HS-5 (cell line): ENCODE measurements at places on chromosomes 3 and 15.
A peak's percentile ranks its signal among the peaks of the same experiment; 100 is the strongest.

- no peak for DNase-seq
Observed at GRCh38 chr15:88574655-88575054, 28.2 kb upstream of the DET1 start.

DNA sequence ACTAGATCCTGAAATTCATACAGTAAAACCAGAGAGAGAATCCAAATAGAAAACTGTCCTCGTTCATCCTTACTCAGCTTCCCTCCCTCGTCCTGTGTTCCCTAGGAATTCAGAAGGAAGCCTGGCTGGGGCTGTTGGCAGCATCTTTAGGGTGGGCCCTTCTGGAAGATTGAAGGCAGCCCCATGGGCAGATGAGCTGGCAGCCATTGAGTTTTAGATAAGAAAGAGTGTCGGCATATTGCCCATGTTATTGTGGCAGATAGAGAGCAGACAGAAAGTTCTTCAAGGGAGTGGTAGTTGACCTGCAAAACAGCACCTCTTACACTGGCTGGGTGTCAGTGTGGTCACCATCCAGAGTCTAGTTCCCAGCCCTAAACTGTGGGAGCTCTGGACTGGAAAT, 23.5 kb downstream of the TMOD2 start:
- DNase-seq: no peak

GRCh38 chr15:95972041-95972553, 358.4 kb upstream of the NR2F2 start:
- DNase-seq: no peak

GRCh38 chr15:31396881-31397560, 70.4 kb downstream of the KLF13 start:
- DNase-seq: no peak

DNA sequence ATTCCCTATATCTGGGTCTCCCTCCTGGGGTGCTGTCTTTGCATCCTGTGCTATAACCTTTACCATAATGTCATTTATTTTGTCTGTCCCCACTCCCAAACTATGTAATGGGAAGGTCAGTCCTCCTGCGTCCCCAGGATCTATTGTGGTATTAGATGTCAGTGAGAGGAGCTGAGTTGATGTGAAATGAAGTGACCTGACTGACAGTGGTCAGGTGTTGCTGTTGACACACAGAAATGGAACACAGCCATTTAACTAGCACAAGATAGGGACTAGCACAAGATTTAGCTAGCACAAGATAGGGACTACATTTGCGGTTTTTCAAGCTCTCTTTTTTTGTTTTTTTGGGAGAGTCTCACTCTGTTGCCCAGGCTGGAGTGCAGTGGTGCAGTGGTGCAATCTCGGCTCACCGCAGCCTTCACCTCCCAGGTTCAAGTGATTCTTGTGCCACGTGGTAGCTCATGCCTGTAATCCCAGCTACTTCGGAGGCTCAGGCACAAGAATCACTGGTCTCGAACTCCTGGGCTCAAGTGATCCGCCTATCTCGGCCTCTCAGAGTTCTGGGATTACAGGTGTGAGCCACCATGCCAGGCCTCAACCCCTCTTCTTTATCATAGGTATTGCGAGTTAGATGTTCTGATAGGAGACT, 5.2 kb downstream of the NGRN start:
- no peak for DNase-seq

GRCh38 chr3:71075494-71075893, 508.0 kb downstream of the FOXP1 start:
- DNase-seq: no peak

DNA sequence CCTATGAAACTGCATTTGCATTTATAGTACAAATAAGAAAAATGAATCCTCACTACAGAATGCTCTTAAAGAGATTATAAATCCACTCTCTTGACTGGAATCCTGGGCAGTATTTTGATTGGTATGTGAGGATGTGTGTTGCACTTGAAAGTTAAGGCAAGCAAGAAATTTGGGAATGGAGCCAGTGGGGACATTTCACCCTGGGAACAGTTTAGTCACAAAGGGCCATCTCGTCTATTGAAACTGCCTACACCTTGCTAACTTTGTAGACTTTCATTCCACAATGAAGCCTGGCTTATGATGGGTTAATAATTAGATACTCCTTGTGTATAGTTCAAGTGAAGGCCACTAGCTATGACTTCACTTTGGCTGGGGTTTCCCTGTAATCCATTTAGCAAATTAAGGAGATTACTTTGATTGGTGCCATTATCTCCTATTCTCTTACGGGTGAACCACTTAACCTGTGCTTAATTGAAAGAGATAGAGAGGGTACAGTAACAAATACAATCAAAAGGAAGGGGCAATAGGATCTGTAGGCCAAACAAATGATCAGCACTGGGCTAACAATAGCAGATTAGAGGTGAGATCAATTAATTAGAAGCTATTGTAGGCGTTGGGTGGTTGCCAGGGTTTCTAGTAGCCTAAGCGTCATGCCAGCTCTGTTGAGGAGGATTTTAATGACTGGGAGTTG, 146.9 kb upstream of the RARB start:
- no peak for DNase-seq

DNA sequence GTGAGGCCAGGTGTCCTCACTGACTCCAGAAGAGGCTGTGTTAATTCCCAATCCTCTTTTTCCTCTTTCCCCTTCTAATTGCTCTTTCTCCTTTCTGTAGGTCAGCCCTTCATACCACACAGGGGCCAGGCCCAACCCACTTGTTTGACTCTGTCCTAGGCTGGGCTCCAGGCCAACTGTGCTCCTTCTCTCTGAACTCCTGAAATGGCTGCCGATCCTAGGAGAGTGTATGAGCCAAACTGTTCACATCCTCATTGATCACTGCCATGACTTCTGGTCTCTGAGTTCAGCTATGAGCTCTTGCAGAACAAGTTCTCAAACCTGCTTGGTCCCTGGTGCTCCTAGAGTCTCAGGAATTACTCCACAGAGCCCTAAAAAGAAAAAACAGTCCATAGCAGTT, 145.1 kb downstream of the VGLL4 start:
- peak; percentile 24 for DNase-seq

- no peak for DNase-seq
Observed at GRCh38 chr3:40780925-40781406, 256.2 kb downstream of the ZNF621 start.

GRCh38 chr3:156605686-156606605, 51.0 kb upstream of the SSR3 start:
- peak; percentile 71 for DNase-seq

DNA sequence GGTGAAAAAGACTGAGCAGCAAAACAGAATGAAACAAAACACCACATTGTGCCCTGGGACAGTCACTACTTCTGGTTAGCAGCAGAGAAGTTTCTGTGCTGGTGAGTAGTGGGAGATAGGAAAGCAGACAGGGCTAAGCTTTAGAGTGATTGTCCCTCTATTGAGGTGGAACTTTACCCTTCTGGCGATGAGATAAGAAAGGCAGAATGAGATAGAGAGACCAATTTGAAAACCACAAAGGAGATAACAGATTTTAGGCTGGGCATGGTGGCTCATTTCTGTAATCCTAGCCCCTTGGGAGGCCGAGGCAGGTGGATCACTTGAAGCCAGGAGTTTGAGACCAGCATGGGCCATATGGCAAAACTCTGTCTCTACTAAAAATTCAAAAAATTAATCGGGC, 208.5 kb downstream of the TBL1XR1 start:
- DNase-seq: no peak

DNA sequence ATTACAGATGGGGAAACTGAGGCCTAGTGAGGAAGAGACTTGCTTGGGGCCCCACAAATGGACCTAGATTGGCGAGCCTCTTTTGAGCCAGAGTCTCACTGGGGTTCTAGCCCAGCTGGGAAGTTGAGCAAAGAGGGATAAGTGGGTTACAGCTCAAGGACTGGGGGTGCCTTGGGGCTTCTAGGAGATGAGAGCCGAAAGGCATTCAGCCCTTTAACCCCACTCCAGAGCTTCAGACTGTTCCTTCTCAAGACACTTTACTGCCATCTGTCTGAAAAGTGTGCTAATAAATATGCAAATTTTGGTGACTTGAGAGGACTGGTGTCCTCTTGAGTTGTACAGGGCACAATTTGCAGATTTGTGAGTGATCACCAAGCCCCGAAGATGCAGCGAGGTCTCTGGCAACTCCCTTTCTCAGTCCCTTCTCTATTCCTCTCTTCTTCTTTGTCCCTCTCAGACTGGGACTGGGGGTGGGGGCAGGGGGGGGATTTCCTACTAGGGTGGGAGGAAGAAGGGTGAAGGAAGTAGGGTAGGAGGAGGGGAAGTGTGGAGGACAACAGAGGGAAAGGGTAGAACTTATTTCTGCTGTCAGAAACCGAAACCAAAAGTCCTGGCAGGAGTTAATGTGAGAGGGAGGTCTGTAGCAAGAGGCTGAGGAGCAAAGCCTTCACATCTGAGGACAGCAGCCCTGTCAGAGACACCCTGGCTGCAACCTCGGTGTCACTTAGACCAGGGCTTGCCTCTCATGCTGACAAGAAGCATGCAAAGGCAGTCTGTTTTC, 16.2 kb upstream of the ANKDD1A start:
- DNase-seq: no peak

DNA sequence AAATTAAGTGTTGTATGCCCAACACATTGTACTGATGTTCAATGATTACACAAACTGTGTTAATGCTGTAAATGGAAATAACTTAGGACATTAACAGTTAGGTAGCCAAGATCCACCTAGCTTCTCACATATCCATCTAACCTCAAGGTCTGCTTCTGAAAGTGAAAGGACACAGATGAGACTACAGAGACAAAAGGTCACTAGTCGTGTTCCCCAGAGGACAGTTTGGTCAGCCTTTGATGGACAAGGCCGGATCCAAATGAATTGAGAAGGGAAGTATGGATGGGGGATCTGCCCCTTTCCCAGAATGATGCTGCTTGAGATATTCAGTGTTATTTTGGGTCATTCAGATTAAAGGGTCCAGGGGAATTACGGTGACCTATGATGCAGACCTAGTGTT, 17.2 kb downstream of the ALDH1A2 start:
- DNase-seq: no peak

GRCh38 chr3:123719862-123720453, 135.1 kb upstream of the HACD2 start:
- no peak for DNase-seq

- no peak for DNase-seq
Observed at GRCh38 chr3:66140743-66141372, 79.9 kb upstream of the SLC25A26 start.

DNA sequence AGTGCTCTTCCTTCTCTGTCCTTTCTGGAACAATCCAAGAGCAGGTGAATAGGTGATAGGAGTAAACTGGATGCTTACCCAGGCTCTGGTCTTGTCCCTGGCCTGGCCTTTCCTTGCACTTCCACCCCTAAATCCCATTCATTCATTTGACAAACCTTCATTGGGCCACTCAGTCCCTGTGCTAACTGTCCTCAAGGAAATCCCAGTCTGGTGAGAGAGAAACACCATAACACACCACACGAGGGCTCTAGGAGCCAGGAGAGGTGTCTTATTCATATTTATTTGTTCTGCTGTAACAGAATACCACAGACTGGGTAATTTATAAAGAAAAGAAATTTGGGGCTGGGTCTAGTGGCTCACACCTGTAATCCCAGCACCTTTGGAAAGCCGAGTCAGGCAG, 22.8 kb downstream of the EFCC1 start:
- DNase-seq: no peak

GRCh38 chr15:88684345-88684744, 45.5 kb downstream of the ISG20 start:
- no peak for DNase-seq
